ENCODE measurements at places on chromosomes 1 and 21. TPM values are rescaled to one million over a fixed set of nuclear protein-coding genes. Genes with fewer than 3 reads are reported as not detected.

Gene LIPI
- total RNA-seq, result not detected

Gene ZNF678
- total RNA-seq, result 9.3 TPM

Gene INAVA
- 23.2 TPM for total RNA-seq

Gene CLCA4
- total RNA-seq, result not detected

Gene ZNF672
- total RNA-seq, result 20.0 TPM

Gene ANXA9
- total RNA-seq, result 1.3 TPM

Gene ADAM30
- not detected for total RNA-seq

Gene TEKT2
- 0.51 TPM for total RNA-seq

Gene RGS13
- not detected for total RNA-seq

Gene JTB
- 174 TPM for total RNA-seq

Gene FAM72C
- total RNA-seq, result 0.25 TPM

Gene C1QB
- total RNA-seq, result not detected

Gene PTCH2
- under 0.01 TPM for total RNA-seq

Gene PPIAL4G
- not detected for total RNA-seq

Gene DLGAP3
- 0.13 TPM for total RNA-seq

Gene BLACAT1
- 0.63 TPM for total RNA-seq

Gene MAP3K21
- 4.1 TPM for total RNA-seq

Gene TFF2
- not detected for total RNA-seq

Gene GPBP1L1
- 41.7 TPM for total RNA-seq

Gene WDR47
- total RNA-seq, result 11.9 TPM

Gene ZNF593OS
- total RNA-seq, result not detected

Gene SNAPIN
- total RNA-seq, result 84.4 TPM

Gene SRM
- 67.8 TPM for total RNA-seq

Gene CFAP107
- not detected for total RNA-seq

Gene MNDA
- total RNA-seq, result not detected

Gene TMEM52
- total RNA-seq, result 3.1 TPM

Gene CCDC30
- 0.49 TPM for total RNA-seq

Gene INTS7
- 12.0 TPM for total RNA-seq

Gene KRTAP27-1
- total RNA-seq, result not detected

Gene KCNJ15
- total RNA-seq, result 19.9 TPM

Gene MX1
- 8.7 TPM for total RNA-seq

Gene IL19
- not detected for total RNA-seq

Gene OR2L13
- total RNA-seq, result not detected

Gene TMEM53
- 9.0 TPM for total RNA-seq

Gene PAX7
- total RNA-seq, result not detected

Gene CFHR1
- not detected for total RNA-seq

Gene PRAMEF11
- not detected for total RNA-seq

Gene TSTD1
- 43.5 TPM for total RNA-seq

Gene FMN2
- total RNA-seq, result 3.3 TPM

Gene RGSL1
- not detected for total RNA-seq

Gene GNG12
- 103 TPM for total RNA-seq

Gene CELA2A
- not detected for total RNA-seq

Gene PALMD
- total RNA-seq, result 0.13 TPM

Gene SPRR2D
- total RNA-seq, result not detected

Gene INKA2
- under 0.01 TPM for total RNA-seq

Gene C1orf87
- under 0.01 TPM for total RNA-seq

Gene SLC1A7
- not detected for total RNA-seq

Gene DAB1
- under 0.01 TPM for total RNA-seq

Gene PLPPR5
- total RNA-seq, result 0.25 TPM

Gene LORICRIN
- total RNA-seq, result not detected

Gene ITLN2
- not detected for total RNA-seq

Gene POGZ
- total RNA-seq, result 29.9 TPM

Gene OR2L2
- not detected for total RNA-seq

Gene TEX38
- not detected for total RNA-seq

Gene UBL4B
- not detected for total RNA-seq

Gene MFSD2A
- 9.0 TPM for total RNA-seq

Gene TSPAN1
- total RNA-seq, result 10.3 TPM

Gene HES4
- 85.1 TPM for total RNA-seq

Data from mesangial cell (primary cell).